LHCN-M2 (cell line): ENCODE measurements at places on chromosomes 2 and 18. TPM values are rescaled to one million over a fixed set of nuclear protein-coding genes. Genes with fewer than 3 reads are reported as not detected.
A peak's percentile ranks its signal among the peaks of the same experiment; 100 is the strongest.

Gene SOWAHC
- total RNA-seq, result 6.4 and 7.3 TPM in 2 replicates

Gene TRAF3IP1
- total RNA-seq, result 8.3 and 8.5 TPM in 2 replicates

Gene CYP26B1
- total RNA-seq, result 2.1 and 2.3 TPM in 2 replicates

Gene CPO
- not detected in 2 replicates for total RNA-seq

GRCh38 chr2:170300993-170301392 is 123.0 kb downstream of the MYO3B start:
- DNase-seq, result peak; percentile 7

- no peak for DNase-seq
Measured at GRCh38 chr2:231373786-231374349, 21.6 kb upstream of the B3GNT7 start.

GRCh38 chr2:74707837-74708236 is 53.8 kb downstream of the SEMA4F start:
- DNase-seq, result no peak

GRCh38 chr2:33321236-33321771 is 155.1 kb upstream of the RASGRP3 start:
- DNase-seq, result peak; percentile 71

DNA sequence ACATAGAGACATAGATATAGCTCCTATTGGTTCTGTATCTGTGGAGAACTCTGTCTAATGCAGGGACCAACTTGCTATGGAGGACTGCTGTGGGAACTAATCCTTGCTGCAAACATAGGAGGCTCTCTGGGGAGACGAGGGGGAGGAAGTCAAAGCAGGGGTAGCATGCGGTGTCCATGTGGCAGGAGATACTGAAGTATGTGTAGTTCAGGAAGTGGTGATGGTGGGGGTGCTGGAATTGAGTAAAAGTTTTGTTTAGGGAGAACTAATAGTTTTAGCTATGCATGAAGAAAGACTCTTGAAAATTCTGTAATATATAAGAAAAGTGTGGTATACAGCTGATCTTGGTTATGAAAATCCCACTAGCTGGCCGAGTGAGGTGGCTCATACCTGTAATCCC is 62.0 kb downstream of the ANKRD44 start:
- no peak for DNase-seq

- peak; percentile 41 for DNase-seq
Measured at GRCh38 chr2:24317491-24317920, 42.8 kb downstream of the ITSN2 start.

GRCh38 chr18:8980496-8980895 is 122.0 kb upstream of the NDUFV2 start:
- no peak for DNase-seq

GRCh38 chr2:196101325-196101991 is 32.8 kb upstream of the DNAH7 start:
- peak; percentile 63 for DNase-seq

DNA sequence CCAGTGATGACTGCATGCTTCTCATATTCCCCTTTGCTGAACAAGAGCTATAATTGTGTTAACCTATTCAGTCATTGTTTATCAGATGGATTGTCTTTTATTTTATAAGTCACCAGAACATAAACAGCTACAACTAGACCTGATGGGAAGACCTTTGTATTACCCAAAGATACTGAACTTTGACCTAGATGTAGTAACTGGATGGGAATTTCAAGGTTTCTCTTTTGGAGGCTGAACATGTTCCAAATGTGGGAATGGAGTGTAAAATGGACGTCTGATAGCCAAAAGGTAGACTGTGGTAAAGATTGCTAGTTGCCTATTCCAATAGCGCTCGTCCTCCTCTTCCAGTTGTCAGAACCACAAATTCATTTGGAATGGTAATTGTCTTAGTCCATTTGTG is 56.4 kb upstream of the ST3GAL5 start:
- DNase-seq, result no peak

- no peak for DNase-seq
Measured at GRCh38 chr2:231554327-231554726, 24.1 kb upstream of the NMUR1 start.

DNA sequence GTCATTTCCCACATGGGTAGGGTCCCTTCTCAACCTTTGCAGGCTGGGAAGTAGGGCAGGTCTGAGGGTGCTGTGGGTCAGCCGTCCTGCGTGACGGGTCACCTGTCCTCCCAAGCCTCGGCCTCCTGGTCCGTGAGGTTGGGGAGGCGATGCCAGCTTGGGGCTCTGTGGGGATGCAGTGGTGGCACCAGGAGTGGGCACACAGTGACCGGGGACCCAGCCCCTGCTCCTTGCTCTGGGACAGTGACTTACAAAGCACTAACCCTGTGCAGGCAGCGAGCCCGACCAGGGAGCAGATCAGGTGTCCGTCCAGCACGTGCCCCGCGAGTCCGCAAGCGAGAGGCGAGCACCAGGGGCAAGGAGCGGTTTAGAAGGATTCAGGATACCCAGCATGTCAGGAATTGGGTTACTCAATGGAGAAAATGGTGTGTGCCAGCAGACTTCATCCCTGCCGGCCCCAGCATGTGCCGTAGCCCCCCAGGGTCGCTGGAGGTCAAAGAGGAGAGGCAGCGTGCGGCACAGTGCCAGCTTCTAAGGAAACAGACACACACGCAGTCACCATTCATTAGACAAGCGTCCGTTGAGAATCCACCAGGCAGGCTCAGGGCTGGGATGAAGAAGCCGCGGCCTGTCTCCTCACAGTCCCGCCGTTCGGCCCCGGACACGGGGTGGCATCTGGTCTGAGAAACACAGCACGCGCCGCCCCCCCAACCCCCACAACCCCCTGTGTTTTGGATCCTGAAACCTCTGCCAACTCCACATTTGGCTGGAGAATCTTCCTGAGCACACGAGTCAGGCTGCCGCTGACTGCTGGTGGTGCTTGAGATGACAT is 11.7 kb downstream of the COLEC11 start:
- DNase-seq, result no peak

GRCh38 chr2:47031909-47032668 is 116.5 kb upstream of the MCFD2 start:
- no peak for DNase-seq

- DNase-seq, result peak; percentile 20
Measured at GRCh38 chr2:88831792-88832248, 140.3 kb downstream of the RPIA start.

GRCh38 chr18:30583768-30584167 is 458.8 kb downstream of the DSC3 start:
- DNase-seq, result no peak

DNA sequence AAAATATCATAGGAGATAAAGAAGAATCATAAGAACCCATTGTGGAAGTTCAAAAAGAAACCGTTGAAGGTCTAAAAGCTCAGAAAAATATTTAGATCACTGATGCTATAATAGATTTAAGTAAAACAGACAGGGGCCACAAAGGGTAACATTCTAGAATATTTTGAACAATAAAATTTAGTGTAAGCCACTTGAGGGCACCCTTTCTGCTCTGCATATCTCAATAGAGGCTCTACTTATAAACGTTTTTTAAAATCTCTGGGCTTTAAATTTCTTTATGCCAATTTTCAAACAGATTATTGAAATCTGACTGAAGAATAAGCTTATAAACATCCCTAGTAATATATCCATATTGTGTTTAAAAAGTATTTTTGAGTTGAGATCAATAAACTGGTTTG is 57.6 kb upstream of the IL1RL1 start:
- DNase-seq, result no peak
